ENCODE measurements at places on chromosomes 6 and 20.

- no peak for DNase-seq
Measured at GRCh38 chr6:34129753-34130152, 16.1 kb downstream of the GRM4 start.

DNA sequence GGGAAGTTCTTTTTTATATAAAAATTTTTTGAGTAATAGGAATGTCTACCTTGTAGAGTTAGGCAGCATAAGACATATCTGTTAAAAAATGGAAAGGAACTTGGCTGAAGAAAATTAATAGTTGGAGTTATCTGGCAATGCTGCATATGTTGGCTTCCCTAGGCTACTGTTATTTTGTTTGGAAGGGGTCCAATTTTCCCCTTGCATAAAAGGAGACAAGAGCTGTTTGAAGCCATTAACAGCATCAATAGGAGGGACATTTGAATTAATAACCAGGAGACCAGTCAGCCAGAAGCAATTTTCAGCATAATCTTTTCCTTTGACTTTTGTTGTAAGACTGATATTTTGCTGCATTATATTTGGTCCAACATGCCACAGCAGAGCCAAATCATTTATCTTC is 80.9 kb upstream of the TAB2 start:
- DNase-seq, result no peak

- no peak for DNase-seq
Measured at GRCh38 chr6:111122458-111123286, 35.4 kb downstream of the SLC16A10 start.

DNA sequence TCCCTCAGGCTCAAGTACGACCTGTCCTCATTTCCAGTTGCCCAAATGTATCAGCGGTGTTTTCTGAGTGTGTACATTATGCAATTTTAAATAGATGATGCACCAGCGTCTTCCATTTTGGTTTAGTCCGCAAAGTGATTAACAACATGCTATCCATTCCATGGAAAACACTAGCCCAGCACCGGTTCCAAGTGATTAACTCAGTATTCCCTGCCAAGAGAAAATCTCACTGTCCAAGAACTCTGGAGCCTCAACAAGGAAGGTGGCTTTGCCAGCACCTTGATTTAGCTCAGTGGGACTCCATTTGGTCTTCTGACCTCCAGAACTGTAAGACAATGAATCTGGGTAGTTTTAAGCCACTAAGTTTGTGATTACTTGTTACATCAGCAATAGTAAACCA is 107.2 kb downstream of the FOXC1 start:
- DNase-seq, result no peak

GRCh38 chr20:58374027-58374850 is 14.8 kb upstream of the VAPB start:
- no peak for DNase-seq
